Caki2 (cell line): ENCODE measurements at places on chromosomes 7 and 10. TPM values are rescaled to one million over a fixed set of nuclear protein-coding genes. Genes with fewer than 3 reads are reported as not detected.

Gene OPN1SW
- not detected in 2 replicates for total RNA-seq

Gene ECHDC3
- total RNA-seq, result 29.5 and 36.8 TPM in 2 replicates

Gene PNLIPRP1
- not detected in 2 replicates for total RNA-seq

Gene MBLAC1
- total RNA-seq, result 0.52 and 2.5 TPM in 2 replicates

Gene FZD1
- total RNA-seq, result 5.2 and 5.6 TPM in 2 replicates

Gene RADIL
- total RNA-seq, result 2.2 TPM in 1 of 2 replicates, not detected in the other

Gene GSTO1
- total RNA-seq, result 96.6 and 108 TPM in 2 replicates

Gene UPK3B
- total RNA-seq, result 0.64 and 2.5 TPM in 2 replicates

Gene PLCE1
- total RNA-seq, result 0.70 and 1.0 TPM in 2 replicates

Gene SFRP5
- total RNA-seq, result not detected in 2 replicates

Gene SGPL1
- 25.5 and 45.9 TPM in 2 replicates for total RNA-seq

Gene TMEM196
- total RNA-seq, result not detected in 2 replicates

Gene GNG11
- 43.8 and 53.3 TPM in 2 replicates for total RNA-seq

Gene TMEM213
- total RNA-seq, result not detected in 2 replicates

Gene MICU1
- total RNA-seq, result 74.7 and 83.2 TPM in 2 replicates

Gene TMEM178B
- 9.5 and 15.9 TPM in 2 replicates for total RNA-seq

Gene NYAP1
- 0.87 and 3.6 TPM in 2 replicates for total RNA-seq

Gene MUC12
- total RNA-seq, result 1.3 TPM in 1 of 2 replicates, not detected in the other

Gene HOGA1
- 70.8 and 91.3 TPM in 2 replicates for total RNA-seq

Gene TNRC18
- total RNA-seq, result 12.6 and 23.3 TPM in 2 replicates

Gene ANKMY2
- 35.9 and 41.3 TPM in 2 replicates for total RNA-seq

Gene DENND2A
- 0.34 and 0.75 TPM in 2 replicates for total RNA-seq

Gene SFMBT2
- total RNA-seq, result 0.24 and 8.1 TPM in 2 replicates

Gene FRAT1
- total RNA-seq, result 1.0 and 1.2 TPM in 2 replicates

Gene MGAM2
- total RNA-seq, result not detected in 2 replicates

Gene CD36
- not detected in 2 replicates for total RNA-seq

Gene ERVW-1
- not detected in 2 replicates for total RNA-seq

Gene EPO
- not detected in 2 replicates for total RNA-seq

Gene PLAC9
- not detected in 2 replicates for total RNA-seq

Gene GSDME
- 25.0 and 25.5 TPM in 2 replicates for total RNA-seq

Gene ANKIB1
- total RNA-seq, result 21.3 and 24.4 TPM in 2 replicates

Gene AKR1C4
- not detected in 2 replicates for total RNA-seq

Gene DNAJB12
- 17.5 and 26.9 TPM in 2 replicates for total RNA-seq

Gene PKD2L1
- total RNA-seq, result not detected in 2 replicates

Gene VWDE
- total RNA-seq, result 3.8 and 4.1 TPM in 2 replicates

Gene GIMAP4
- total RNA-seq, result not detected in 2 replicates

Gene DLX6
- 0.54 and 4.3 TPM in 2 replicates for total RNA-seq

Gene EIF3B
- total RNA-seq, result 202 and 205 TPM in 2 replicates

Gene ADAM22
- total RNA-seq, result 0.37 and 0.61 TPM in 2 replicates

Gene TM9SF3
- 13.4 and 32.8 TPM in 2 replicates for total RNA-seq

Gene GPR158
- not detected in 2 replicates for total RNA-seq

Gene FZD8
- total RNA-seq, result 23.4 and 26.5 TPM in 2 replicates

Gene SH2B2
- 7.0 and 16.5 TPM in 2 replicates for total RNA-seq

Gene EVX1
- total RNA-seq, result not detected in 2 replicates
